SK-MEL-5 (cell line): ENCODE measurements at places on chromosomes 13 and 19. TPM values are rescaled to one million over a fixed set of nuclear protein-coding genes. Genes with fewer than 3 reads are reported as not detected.

- DNase-seq, result no peak
Observed at GRCh38 chr13:105276571-105276970, 1258.9 kb downstream of the EFNB2 start.

GRCh38 chr19:6588508-6589345 is 2.2 kb downstream of the CD70 start:
- peak; percentile 16 for DNase-seq

GRCh38 chr19:32464279-32464678 is 58.7 kb downstream of the DPY19L3 start:
- DNase-seq, result peak; percentile 45

DNA sequence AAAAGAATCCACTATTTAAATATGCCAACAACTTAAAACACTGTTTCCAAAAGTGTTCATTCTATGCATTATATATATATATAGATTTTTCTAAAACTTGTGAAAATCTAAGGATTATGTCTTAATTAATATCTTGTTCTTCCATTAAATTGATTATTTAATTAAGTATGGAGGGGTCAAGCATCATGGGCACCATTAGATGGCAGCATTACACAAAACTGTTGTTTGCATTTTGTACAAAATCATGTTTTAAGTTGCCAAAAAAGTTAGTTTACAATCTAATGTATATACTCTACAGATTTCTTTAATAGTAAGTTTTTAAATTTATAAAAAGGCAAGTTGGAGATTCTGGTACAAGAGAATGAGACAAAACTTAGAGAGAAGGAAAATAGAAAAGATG is 213.2 kb upstream of the EDNRB start:
- DNase-seq, result peak; percentile 10

PCDH17 gene
- 0.32 and 0.40 TPM in 2 replicates for total RNA-seq

DNA sequence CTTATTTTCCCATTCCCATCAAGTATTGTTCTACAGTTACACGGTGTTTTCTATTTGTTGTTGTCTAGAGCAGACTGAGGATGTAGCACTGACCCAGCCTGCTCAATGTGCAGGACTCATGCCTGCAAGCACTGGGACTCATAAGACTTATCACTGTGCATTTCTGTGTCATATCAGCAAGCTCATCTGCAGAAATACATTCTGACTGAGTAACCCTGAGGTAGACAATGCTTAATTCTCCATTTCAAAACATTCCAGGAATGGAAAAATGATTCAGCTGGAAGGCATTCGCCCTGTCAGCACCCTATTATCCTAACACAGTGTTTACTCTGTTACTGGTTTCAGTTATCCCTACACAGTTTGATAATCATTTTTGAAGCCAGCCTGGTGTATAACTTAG is 2506.4 kb downstream of the PCDH9 start:
- peak; percentile 66 for DNase-seq

SBNO2 gene
- 18.8 and 21.1 TPM in 2 replicates for total RNA-seq

CCDC169 gene
- total RNA-seq, result 1.7 and 1.9 TPM in 2 replicates

LIM2 gene
- total RNA-seq, result not detected in 2 replicates

DNA sequence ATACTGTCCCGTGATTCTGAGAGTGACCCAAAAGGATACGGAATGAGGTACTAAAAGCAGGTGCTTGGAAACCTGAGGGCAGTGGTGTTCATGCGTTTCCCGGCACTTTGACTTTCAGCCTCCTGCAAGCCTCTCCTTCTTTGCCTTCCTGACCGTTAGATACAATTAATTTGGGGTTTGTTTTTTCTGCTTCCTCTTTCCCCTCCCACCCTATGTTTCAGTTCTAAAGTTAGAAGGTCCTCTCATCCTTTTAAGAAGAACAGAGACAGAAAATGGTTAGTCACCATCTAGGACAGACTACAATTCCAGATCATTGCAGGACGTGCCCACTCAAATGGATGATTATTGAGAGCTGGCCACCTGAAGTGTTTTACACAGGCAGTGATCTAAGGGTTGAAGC is 1.8 kb upstream of the LILRB4 start:
- DNase-seq, result no peak

DNA sequence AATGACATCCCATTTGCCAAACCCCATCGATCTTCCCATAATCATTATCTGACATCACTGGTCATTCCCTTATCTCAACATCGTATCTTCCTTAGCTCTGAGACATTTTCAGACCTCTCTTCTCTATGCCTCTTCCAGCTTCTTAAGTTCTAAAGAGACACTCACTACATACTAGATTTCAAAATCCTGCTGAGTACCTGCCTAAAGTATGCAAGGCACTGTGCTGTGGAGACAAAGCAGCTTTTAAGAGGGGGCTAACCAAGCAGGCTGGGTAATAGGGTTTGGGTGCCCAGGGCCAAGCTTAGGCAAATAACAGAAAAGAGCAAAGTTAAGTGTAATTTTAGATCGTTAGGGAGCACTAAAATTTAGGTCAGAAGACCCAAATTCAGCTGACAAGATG is 3.4 kb upstream of the POMP start:
- DNase-seq, result no peak

GRCh38 chr13:73984949-73985691 is 149.1 kb downstream of the KLF12 start:
- no peak for DNase-seq

XPO4 gene
- 55.9 and 56.9 TPM in 2 replicates for total RNA-seq

- DNase-seq, result peak; percentile 91
Observed at GRCh38 chr13:24727731-24728601, 36.0 kb upstream of the RNF17 start.
